ENCODE measurements at places on chromosomes 6 and 20.

GRCh38 chr6:23537828-23538227, 588.2 kb upstream of the NRSN1 start:
- no peak for DNase-seq

DNA sequence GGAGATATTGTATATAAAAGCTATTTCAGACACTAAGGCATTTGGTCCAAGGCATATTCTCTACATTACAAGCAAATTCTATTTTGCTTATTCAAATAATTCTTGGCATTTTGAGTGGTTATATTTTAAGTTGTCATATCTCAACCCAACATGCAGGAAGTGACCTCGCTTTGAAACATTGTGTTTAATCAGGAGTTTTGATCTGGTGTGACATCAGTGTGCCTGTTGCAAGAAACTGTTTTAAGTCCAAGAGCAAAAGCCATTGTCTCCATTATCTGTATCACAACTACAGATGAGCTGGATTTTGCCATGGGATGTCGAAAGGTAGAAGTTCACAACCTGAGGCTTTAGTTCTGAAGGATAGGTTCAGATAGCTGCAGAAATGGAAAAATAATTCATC, 509.9 kb upstream of the ID4 start:
- no peak for DNase-seq

GRCh38 chr20:32304131-32304746, 26.8 kb downstream of the KIF3B start:
- no peak for DNase-seq

DNA sequence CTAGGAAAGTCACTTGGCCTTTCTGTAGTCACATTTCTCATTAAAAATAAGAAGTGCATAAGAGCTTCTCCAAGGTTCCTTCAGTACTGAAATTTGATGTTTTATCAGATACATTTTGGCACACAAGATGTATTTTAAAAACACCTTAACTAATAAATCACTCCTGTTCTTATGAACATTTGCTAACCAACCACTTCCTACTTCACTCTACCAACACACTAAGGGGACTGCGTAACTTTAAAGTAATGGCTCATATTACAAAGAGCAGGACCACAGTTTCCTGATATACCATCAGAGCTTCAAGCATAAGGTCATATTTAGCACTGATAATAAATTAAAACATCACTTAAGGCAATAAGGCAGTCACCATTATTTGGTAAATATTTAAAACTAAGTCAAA, 104.4 kb downstream of the RALGAPA2 start:
- DNase-seq, result no peak
